Daoy (cell line): ENCODE measurements at places on chromosomes 12 and 14.

DNA sequence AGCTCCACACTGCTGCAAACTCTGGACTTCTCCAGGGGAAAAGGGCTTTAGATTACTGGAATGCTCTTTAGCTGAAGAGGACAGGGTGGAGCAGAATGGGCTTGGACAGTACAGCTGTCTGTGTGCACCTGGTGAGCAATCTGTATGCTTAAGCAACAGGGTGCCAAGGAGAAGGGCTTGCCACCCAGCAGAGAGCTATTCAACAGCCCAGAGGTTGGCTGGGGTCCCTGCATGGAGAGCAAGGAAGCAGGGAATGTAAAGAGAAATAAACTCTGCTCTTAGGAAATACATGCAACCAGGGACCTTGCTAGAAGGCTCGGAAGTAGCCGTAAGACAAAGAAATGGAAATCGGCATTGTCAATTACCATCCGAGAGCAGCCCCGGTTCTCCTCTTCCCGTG lies 53.0 kb upstream of the CORO1C start:
- DNase-seq: no peak

DNA sequence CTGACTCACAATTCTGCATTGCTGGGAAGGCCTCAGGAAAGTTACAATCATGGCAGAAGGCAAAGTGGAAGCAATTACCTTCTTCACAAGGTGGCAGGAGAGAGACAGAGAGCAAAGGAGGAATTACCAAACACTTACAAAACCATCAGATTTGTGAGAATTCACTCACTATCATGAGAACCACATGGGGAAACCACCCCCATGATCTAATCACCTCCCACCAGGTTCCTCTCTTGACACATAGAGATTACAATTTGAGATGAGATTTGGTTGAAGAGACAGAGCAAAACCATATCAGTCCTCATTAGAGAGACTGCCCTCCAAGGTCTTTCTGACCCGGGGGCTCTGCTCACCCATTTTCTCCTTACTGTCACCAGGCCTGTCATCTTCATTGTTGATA lies 1582.3 kb upstream of the TMEM132C start:
- DNase-seq: no peak

GRCh38 chr14:38605193-38606114 lies 349.6 kb upstream of the CLEC14A start:
- no peak for DNase-seq

DNA sequence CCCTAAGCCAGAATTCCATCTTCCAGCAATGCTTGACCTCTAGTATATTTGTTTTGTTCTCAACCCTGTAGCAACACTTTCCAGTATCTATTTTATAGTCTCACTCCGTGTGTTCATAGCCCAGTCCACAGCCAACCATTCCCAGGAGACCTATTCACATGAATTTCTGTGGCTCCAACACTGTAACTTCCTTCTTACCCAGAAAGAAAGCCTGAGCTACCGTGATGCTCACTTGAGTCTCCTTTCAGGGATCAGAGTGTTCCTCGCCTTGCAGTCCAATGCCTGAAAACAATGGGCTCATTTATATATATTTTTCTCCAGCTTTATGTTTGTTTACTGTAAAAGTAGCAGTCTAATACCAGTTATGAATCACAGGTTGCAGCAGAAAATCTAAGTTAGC lies 645.0 kb upstream of the NOVA1 start:
- DNase-seq: no peak

GRCh38 chr12:6567112-6567670 lies 900 bp downstream of the NOP2 start:
- DNase-seq: peak; percentile 18

DNA sequence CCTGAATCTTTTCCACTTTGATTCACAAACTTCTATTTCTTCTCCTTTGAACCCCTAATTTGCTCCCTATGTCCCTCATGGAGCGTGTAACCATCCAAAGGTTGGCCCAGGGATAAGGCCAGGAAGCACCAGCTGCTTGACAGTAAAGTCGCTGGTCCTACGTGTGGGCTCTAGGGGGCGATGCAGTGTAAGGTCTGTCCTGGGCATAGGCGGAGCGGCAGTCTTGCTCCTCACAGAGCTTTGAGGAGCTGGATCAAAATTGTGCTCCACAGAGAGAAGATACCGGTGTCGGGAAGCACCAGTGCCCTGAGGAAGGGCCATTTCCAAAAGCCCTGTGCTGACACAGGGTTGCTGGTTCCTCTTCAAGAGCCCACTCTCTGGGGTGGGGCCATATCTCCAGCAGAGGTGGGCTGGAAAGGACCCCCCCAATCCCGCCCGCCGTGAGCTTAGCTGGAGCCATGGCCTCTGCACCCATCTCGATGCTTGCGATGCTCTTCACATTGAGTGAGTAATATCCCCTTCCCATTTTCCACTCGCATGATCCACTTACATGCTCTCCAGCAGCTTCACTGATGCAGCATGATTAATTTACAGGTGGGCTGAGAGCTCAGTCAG lies 49.9 kb upstream of the OR4E1 start:
- DNase-seq: peak; percentile 84

GRCh38 chr12:52037248-52037861 lies 13.9 kb upstream of the NR4A1 start:
- DNase-seq: peak; percentile 45

- DNase-seq: no peak
These were observed 19.9 kb upstream of the COCH start for GRCh38 chr14:30854492-30854891.

GRCh38 chr14:22767323-22767589 lies 768 bp downstream of the OXA1L start:
- no peak for DNase-seq

DNA sequence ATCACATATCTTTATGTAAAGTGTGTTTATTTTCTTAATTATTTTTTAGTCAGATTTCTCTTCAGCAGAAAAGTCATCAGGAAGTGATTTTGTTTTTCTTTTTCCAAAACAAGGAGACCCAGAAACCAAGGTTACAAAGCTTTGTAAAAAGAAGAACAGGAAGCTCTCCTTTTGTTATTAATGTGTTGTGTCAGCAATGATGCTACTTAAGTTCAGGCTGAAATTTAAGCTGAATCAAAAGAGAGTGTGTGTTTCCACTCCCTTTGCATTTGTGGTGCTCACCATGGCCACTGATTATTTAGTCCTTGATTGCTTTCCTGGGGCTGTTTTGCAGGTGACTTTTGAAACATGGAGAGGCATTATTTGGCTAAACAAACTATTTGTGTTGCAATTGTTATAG lies 155.3 kb upstream of the ATP2B1 start:
- DNase-seq: no peak

DNA sequence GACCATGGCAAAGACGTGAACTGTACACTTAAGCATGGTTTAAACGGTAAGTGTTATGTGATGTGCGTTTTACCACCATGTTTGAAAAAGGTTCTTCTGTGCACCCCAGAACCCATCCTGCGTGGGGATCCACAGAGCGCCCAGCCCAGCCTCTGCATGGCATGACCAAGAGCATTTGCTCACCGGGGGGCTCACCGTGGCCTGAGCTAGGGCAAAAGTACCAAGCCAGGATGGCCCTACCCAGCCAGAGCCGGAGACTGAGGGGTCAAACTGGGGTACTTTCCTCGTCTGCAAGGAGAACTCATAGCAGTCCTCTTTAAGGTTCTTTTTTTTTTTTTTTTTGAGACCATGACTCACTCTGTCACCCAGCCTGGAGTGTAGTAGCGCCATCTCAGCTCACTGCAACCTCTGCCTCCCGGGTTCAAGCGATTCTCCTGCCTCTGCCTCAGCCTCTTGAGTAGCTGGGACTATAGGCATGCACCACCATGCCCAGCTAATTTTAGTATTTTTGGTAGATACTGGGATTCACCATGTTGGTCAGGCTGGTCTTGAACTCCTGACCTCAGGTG lies 16.4 kb upstream of the ANKRD9 start:
- DNase-seq: peak; percentile 48

DNA sequence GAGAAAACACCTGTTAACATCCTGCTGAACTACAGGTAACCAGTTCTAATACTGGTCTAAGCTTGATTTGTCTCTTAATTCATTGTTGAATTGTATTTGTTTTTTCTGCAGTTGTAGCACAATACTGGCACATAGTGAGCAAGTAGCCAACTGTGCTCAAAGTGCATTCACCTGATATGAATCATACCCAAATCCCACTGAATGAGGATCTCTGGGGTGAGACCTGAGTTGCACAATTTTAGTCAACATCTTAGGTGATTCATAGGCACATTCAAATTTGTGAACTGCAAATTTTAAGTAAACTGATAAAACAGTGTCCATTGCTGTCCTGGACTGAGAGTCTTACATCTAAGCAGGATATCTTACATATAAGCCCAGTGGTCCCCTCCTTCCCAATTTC lies 12.8 kb downstream of the KCNC2 start:
- peak; percentile 18 for DNase-seq

DNA sequence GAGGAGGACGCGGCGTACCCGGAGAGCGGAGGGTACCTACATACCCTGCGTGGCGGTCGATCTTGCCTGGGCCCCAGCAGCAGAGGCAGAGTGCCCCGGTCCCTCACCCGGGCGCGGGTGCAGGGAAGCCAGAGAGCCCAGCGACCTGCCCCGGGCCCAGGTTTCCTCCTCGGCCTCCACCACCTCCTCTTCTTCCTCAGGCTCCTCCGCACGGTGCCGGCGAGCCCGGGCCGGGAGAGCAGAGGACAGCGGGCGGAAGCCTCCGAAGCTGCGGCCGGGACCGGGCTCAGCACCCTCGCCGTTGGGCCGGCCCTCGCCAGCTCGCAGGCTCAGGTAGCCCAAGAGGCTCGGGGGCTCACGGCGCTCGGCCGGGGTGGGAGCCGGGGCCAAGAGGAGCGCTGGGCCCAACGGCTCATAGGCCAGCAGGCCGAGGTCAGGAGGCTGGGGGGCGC lies 6.6 kb downstream of the ZNF219 start:
- DNase-seq: no peak
